ENCODE measurements at places on chromosomes 12 and 14.

- no peak for DNase-seq
Measured at GRCh38 chr12:11756022-11756421, 106.5 kb downstream of the ETV6 start.

GRCh38 chr12:11861155-11861863 is 209.4 kb upstream of the BCL2L14 start:
- no peak for DNase-seq

DNA sequence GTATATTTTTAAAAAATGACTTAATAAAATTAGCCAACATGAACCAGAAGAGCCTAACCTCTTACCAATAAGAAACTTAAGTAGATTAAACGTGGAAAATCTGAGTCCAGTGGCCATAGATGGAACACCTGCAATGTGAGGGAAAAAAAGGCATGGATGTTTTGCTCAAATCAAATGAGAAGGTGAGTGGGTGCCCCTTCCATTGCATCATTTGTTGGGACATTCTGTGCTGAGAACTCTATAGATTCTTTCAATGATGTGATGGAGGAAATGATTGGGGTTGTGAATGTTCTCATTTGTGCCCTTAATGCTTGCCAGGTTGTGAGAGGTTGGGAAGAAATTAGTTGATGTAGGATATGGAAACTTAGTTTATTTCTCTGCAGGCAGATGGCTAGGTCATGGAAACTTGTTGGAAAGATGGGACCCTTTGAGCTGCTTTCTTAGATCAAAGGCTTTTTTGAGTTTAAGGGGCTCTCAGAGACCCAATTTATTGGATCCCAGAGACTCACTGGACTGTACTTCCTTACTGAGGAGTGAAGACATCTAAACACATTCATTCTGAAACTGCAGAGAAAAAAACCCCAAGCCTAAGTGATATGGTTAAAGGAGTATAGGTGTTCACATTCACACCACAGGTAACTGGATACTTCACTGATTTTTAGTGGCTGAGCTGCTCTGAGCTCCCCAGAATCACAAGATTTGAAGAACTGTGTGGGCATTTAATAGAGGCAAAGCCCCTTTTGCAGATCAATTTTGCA is 95.9 kb downstream of the DACT1 start:
- no peak for DNase-seq

DNA sequence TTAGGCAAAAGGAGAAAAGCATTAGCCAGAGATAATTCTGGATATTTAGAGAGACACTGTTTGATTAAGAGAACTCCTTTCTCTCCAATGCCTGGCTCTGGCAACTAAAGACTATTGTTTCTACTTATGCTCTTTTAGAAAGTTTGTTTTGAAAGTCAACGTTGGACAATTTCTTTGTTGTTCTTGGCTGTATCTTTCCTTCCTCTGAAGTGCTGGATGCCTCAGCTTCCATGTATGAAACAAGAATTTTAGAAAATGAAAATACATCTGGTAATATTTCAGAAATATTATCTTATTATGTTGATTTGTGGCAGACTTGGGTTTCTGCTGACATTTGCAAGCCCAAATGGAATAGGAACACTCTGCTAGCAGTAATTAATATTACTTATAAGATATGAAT is 382.6 kb downstream of the SNAPC1 start:
- DNase-seq, result no peak

DNA sequence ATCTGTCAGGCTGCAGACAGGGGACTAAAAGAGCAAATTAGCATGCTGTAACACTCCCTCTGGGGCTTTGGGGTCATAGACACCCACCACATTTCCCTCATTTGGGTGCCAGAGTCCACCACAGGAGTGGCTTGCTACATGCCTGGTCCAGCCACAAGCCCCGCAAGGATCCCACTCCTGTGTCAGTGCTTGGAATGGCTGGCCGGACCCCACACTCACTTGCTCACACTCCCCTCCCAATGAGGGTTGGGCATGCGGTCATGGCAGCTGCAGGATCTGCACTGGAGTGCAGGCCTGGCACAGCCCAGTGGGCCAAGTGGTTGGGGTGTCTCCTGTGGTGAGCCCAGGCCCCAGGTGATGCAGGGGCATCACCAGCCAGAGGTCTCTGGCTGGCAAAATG is 59.9 kb downstream of the TSPAN19 start:
- no peak for DNase-seq

Measured in GM18507 (cell line).